ENCODE measurements at places on chromosomes 3 and 15.

DNA sequence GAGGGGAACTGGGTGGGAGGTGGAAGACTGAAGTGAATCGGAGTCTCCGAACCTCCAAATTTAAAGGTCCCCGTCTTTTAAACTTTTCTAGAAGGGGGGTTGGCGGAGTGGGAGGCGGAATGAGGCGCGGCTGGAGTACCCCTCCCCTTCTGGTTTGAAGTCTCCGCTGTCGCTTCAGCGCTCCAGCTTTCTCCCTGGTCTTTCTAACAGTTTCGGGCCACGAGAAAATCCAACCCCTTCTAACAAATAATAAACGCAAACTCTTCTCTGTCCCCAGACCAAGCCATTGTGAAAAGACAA, 2.5 kb upstream of the MECOM start:
- no peak for DNase-seq

- DNase-seq, result no peak
These were observed 8.7 kb downstream of the RAB7A start for GRCh38 chr3:128734523-128735189.

GRCh38 chr3:116444819-116445310, 422 bp downstream of the LSAMP start:
- DNase-seq, result no peak

DNA sequence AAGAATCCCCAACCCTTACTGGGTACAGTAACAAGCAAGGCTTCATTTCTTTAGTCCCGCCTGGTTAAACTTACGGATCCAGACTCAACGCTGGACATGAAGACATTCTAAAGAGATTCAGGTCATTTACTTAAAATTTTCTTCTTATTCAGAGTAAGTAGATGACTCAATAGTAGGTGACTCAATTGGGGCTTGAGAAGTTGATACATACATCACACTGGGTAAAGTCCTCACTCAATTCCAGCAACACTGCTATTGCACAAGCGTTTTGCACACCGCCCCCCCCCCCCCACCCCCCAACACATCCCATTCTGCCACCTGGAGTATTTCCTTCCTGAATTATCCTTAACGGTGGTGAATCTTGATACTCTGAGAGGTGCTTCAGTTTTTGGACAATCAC, 610.0 kb downstream of the FOXP1 start:
- no peak for DNase-seq

DNA sequence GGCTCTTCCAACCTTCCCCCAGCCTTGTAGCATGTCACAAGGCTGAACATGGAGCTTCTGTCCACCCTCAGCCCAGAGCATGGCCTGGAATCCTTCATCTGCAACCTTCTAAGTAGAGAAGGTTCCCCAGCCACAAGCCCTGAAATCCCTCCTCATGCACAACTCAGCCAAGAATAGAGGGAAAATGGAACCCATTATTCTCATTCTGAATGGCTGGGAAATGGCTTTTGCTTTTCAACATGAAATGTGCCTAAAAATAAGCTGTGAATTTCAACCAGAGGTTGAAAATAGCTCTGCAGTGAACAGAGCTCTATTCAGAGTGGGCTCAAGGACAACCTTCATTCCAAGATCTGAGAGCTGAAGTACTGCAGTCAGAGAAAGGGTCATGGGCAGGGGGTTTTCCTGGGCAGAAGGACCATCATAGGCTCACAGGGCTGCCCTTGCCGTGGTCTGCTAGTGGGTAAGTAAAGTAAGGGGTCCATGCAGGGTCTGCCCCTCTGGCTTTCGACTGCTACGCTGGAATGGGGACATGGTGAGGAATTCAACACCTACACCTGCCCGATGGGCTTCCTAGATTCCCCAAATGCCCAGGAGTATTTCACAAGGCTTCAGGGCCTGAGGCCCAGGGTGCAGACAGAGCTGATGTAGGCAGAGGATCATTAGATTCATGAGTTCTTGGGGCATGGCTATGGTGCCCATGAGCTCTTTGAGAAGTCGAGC, 35.9 kb downstream of the POC1A start:
- DNase-seq, result no peak

GRCh38 chr15:101810876-101811275, 1.1 kb upstream of the OR4F15 start:
- no peak for DNase-seq

- DNase-seq, result no peak
These were observed 2.2 kb upstream of the CPNE4 start for GRCh38 chr3:132037056-132037455.

DNA sequence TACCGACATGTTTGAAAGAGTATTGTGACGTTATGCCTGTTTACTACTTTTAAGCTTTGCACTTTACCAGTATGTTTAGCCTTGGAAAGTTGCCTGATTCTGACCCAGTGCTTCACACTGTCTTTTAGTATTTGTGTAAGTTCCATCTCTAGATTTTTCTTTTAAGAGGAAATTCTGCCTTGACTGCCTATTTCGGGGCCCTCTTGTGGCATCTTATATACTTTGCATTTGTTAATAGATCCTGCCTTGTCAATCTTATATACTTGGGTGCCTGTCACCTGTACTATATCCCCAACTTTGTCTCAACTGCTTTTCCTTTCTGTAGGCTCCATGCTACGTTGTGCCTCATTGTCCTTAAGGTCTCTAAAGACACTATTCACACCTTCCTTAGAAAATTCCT, 244.6 kb downstream of the STXBP5L start:
- no peak for DNase-seq

DNA sequence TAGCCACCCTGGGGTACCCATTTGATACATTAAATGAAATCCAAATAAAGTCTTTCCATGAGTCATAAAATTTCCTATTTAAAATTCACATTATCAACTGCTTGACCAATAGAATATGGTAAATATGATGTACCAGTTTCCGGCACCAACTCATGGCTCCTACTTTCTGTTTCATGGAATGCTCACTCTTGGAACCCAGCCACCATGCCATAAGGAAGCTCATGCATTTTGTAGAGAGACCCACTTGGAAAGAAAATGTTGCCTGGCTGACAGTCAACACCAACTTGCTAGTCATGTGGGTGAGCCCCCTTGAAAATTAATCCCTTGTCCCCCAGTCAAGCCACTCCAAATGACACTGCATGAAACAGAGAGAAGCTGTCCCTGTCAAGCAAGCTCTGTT, 57.2 kb downstream of the WWTR1 start:
- DNase-seq, result no peak

GRCh38 chr15:23572844-23573243, 7.4 kb downstream of the MKRN3 start:
- no peak for DNase-seq

GRCh38 chr3:71499227-71499876, 84.2 kb downstream of the FOXP1 start:
- DNase-seq, result no peak

DNA sequence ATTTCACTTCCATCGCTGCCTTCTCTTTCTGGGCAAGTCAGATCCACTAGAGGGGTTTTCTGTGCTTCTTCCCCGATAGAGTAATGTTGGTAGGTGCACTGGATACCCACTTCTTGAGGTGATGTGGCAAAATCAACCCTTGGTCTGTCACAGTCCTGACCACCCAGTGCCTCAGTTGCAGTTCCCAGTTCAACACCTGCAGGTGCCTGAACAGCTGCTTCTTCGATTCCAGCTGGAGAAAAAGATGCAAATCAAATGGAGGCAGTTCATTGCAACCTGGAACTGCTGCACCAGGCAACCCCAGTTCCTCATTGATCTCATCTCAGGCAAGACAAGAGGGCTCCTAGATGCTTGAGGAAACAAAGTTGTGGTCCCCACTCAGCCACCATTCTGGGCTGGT, 186.6 kb downstream of the UBE2E2 start:
- DNase-seq, result no peak

DNA sequence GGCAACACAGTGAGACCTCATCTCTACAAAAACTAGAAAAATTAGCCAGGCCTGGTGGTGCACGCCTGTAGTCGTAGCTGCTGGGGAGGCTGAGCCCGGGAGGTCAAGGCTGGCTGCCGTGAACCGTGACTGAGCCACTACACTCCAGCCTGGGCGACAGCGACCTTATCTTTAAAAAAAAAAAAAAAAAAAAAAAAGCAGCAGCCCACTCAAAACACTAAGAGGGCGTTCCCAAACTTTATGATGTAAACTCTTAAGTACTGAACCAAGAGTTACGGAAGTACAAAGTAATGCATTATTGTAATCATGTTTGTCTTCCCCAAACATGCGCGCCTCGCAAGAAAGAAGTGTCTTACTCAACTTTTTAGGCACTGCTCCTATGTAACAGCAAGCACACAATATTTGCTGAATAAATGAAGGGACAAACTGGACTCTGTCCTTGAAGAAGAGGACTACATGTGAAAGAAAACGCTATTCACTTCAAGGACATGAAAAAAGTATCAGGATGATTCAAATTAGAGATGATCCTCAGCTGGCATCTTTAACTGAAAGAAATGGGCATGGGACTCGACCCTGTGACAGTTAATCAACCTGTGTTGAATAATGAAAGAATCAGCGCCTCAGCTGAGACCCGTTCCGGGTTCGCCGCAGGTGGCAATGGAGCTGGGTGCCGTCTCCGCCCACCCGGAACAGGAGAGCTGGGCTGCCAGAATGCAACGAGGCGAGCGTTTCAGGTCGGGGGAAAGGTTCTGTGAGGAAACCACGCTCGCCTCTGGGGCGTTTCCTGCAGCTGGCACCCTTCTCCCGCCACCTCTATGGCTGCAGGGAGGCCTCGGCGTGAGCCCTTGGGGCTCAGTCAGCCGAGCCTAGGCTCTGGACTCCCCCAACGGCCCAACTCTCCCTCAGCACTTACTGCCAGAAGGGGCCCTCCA, 718 bp downstream of the SPG11 start:
- peak; percentile 85 for DNase-seq

DNA sequence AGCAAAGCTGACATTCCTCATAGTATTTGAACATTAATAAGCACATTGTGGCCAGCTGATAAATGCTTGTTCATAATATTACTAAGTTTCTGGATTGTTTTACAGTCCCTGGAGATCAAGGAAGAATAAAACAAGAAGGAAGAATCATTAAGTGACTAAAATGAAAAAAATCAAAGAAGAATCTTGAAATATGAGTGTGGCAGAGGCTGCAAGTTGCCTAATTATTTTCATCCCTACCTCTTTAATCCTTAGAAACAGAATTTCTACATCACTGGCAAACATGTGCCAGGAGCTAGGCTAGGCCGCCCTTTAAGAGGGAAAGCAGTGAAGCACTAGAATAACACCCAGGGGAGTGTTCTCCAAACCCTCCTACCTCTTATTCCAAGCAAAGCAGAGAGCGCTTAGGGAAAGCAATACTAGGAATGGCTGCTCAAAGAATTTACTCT, 98.9 kb downstream of the MAGI1 start:
- DNase-seq, result no peak

DNA sequence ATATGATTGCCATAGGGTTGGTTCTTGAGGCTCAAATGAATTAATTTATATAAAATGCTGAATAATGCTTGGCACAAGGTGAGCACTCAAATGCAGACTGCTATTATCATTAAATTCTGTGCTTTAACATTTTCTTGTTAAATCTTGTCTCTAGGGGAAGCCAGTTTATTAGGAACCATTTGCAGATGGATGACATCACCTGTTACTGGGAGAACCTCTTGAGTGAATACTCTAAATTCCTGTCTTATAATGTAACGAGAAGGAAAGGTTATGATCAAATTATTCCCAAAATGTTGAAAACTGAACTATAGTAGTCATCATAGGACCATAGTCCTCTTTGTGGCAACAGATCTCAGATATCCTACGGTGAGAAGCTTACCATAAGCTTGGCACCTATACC, 6.2 kb upstream of the TIMMDC1 start:
- DNase-seq, result no peak

DNA sequence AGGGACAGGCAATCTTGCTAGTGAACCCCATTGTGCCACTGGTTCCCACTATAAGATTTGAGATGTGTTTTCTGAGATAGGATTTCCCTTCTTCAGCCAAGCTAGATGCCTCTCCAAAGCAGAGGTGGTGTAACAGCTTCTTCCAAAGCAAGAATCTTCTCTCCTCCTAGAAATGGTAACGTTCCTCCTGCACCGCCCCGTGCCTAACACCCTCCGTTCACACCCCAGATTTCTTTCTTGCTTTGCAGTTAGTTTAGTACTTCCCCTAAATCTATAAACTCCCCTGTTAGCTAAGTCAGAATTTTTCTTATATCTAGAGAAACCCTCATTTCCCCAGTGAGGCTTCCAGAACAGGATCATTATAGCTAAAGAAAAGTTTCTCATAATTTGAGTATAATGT, 617.6 kb upstream of the MDFIC2 start:
- no peak for DNase-seq

DNA sequence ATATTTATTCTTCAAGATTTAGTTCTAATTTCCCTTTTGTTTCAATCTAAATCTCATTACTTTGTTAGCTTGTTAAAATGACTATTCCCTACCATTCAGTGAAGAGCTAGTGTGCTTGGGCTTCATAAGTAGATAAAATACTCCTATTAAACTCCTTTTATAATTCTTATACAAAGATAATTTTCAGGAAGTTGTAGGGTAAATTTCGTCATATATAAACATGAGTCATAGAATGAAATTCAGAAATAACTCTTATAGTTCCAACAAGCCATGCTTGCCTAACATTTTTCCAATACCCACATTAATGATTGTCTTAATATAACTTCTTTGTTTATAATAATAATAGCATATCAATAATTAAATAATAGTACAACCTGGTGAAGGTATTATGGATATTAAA, 407.3 kb downstream of the NAALADL2 start:
- DNase-seq, result no peak

DNA sequence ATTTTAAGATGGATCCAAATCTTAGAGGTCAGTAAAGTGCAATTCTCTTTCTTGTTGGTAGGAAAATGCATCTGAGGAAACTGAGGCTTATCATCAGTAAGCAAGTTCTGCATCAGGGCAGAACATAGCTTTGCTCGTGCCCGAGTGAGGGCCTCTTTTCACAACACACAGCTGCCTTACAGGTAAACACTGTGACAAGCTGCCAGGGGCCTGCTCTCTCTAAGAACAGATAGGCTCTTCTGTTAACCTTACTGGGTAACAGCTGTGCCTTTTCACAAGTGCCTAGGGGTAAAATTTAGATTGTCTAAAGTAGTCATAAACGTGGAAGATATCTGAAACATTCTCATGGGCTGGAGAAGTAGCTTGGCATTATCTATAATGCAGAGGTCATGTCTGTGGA, 118.1 kb downstream of the C3orf38 start:
- no peak for DNase-seq

- no peak for DNase-seq
These were observed 89.6 kb upstream of the TSEN2 start for GRCh38 chr3:12394569-12395271.

DNA sequence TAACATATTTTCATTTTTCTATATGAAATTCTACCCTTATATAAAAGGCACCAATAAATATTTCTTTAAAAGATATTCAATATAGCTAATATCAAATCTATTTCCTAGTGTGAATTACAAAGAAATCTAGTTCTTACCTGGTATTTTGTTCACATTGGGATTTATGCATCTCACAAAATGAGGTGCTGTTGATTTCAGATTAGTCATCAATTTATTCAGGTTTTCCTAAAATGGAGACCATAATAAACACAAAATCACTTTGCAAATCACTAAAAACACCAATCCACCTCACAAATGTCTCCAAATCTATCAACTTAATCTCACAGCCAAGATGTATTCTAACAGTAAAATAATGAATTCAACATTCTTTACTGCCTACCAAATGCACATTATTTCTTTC, 51.2 kb downstream of the MYH15 start:
- no peak for DNase-seq

GRCh38 chr15:41895491-41895890, 1.6 kb upstream of the SPTBN5 start:
- no peak for DNase-seq

Measured in CD4-positive, alpha-beta T cell treated with Interleukin-6 at 100 ng/mL for 8 hours (primary cell).